ENCODE measurements at places on chromosomes 2 and 18.
A peak's percentile ranks its signal among the peaks of the same experiment; 100 is the strongest.

GRCh38 chr2:85554980-85555612 lies 6.2 kb downstream of the GGCX start:
- no peak for DNase-seq

- no peak for DNase-seq
Measured at GRCh38 chr2:191690327-191690726, 12.4 kb downstream of the NABP1 start.

GRCh38 chr2:101972621-101973434 lies 18.9 kb upstream of the IL1R2 start:
- peak; percentile 50 for DNase-seq

DNA sequence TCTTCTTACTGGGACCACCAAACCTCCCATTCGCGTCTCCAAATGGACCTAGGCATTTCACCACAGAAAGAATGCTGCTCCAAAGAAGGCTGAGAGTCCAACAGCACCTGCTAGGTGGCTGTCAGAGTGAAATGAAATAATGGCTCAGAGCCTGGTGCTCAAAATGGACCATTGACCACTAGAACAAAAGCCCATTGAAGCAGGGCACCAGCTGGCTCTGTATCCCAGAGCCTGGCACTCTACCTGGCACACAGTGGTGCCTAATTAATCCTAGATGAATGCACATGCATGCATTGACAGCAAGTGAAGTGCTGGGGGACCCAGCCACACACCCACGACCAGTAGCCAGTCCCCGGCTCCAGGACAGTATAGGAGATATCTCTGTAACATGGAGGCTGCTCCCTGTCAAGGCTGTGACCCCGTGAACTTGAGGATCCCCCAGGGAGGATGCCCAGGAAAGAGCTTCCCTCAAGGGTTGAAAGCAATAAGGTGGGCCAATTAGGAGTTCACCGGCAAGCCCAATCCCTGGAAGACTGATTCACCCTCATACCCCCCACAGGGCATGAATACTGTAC lies 261.3 kb downstream of the TNS1 start:
- no peak for DNase-seq

- DNase-seq: peak; percentile 12
Measured at GRCh38 chr2:14492920-14493503, 139.5 kb upstream of the LRATD1 start.

Data from fibroblast of the conjunctiva (primary cell).